ENCODE measurements at places on chromosomes 5 and 9. TPM values are rescaled to one million over a fixed set of nuclear protein-coding genes. Genes with fewer than 3 reads are reported as not detected.

SGCD gene
- total RNA-seq, result 0.30 TPM

PKD2L2 gene
- not detected for total RNA-seq

RAI14 gene
- total RNA-seq, result 0.77 TPM

TUSC1 gene
- not detected for total RNA-seq

ASS1 gene
- total RNA-seq, result 2.6 TPM

PCDHGA11 gene
- 0.08 TPM for total RNA-seq

NR2F1-AS1 gene
- not detected for total RNA-seq

IL33 gene
- not detected for total RNA-seq

CTXN3 gene
- not detected for total RNA-seq

AHRR gene
- 35.7 TPM for total RNA-seq

SPATA31A3 gene
- not detected for total RNA-seq
